ENCODE measurements at places on chromosomes 3 and 15.
A peak's percentile ranks its signal among the peaks of the same experiment; 100 is the strongest.

- DNase-seq, result no peak
Measured at GRCh38 chr3:62119139-62119538, 254.2 kb downstream of the FEZF2 start.

DNA sequence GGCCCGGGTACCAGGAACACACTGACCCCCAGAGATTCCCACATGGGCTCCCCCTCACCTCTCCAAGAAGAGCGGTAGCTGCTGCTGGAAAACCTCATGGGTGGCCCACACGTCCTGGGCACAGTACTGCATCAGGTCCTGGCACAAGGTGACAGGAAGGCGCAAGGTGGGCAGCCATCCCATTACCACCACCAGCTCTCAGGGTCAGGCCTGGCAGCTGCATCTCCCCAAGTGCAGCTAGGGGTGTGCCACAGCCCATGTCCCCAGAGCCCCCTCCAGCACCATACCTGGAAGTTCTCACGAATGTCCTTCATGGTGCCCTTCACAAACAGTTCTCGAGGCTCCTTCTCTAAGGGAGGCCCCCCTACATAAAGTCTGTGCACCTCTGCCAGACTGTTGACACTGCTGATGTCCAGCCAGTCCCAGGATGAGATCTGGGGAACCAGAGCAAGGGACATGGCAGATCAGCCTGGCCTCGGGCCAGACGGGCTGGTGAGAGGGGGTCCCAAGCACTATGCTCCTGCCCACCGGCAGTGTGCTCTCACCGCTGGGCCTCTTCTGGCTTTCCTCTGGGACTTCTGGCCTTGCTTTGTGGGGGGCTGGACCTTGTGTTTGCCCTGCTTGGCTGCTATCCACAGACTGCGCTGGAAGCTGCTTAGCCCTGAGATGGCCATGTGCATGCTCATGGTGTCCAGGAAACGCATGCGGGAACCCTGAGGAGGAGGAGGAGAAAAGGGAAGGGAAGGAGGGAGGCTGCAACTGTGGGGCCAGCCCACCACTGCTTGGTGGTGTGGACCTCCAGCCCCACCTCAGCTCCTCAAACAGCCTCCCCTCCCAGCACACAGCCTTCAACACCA is 6.0 kb downstream of the POLG start:
- no peak for DNase-seq

- no peak for DNase-seq
Measured at GRCh38 chr3:126117786-126118185, 33.9 kb upstream of the SLC41A3 start.

- no peak for DNase-seq
Measured at GRCh38 chr3:53354945-53355498, 7.7 kb upstream of the DCP1A start.

DNA sequence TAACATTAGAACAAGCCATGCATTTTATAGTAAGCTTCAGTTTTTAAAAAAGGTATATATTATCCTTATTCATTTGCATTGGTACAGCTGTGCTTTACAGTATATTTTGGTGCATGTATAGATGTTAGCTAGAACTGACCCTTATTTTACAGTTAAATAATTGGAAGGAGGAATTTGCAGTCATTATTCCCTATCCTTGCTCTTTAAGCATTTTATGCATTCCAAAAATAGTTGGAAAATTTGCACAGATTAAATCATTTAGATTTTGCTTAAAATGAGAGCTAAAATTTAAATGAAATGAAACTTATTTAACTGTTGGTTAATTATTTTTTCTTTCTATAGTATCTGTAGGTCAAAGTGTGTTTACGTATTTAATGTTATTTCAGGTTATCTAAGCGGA is 667.1 kb downstream of the NAALADL2 start:
- no peak for DNase-seq

GRCh38 chr15:57573151-57573550 is 18.6 kb upstream of the MYZAP start:
- no peak for DNase-seq

DNA sequence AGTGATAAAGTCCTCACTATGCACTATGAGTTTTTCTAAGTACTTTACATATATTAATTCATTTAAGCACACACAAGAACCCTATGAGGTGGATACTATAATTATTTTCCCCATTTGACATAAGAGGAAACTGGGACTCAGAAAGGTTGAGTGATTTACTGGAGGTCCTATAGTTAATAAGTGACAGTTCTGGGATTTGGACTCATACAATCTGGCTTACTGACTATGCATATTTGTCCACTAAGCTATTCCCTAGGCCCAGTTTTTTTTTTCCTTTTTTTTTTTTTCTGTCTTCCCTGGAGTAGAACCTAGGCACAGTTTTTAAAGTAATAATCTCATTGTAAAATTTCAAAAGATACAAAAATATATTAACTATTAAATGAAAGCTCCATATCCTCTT is 6.3 kb upstream of the RTP2 start:
- DNase-seq, result no peak

GRCh38 chr3:4898454-4899313 is 80.6 kb upstream of the BHLHE40 start:
- no peak for DNase-seq

DNA sequence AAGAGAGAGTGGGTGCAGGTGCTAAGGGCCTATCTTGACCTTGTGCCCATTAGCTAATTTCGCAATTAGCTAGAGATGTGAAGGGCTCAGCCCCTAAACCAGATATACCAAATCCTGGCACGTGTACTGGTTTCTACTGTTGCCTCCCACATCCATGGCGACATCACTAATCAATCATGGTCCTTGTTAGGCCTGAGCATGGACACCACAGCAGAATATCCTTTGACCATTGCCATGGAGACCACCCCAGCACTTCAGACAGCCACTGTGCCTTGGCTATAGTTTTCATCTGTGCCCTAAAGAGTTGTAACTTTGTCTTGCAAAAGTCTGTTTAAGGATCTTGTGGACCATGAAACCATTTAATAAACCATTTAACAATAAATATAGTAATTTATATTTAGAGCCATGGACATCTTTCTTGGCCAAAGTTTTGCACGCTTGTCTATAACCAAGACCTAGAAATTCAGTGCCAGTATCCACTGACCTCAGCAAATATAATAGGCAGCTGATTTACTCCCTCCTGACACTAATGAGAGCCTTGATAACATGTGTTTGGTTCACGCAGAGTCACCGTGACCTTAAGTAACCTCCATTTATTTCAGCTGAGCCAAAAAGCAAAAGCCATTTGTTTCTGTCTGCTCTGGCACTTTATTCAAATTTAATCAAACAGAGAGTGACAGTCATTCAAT is 43.4 kb downstream of the COLQ start:
- DNase-seq, result no peak

- DNase-seq, result peak; percentile 45
Measured at GRCh38 chr3:156749244-156749643, 74.9 kb downstream of the TIPARP start.

- no peak for DNase-seq
Measured at GRCh38 chr3:191882289-191882688, 421.3 kb downstream of the PYDC2 start.

- DNase-seq, result no peak
Measured at GRCh38 chr3:81080608-81081007, 680.8 kb downstream of the GBE1 start.

GRCh38 chr15:73127302-73127936 is 75.2 kb downstream of the NEO1 start:
- peak; percentile 24 for DNase-seq

- DNase-seq, result no peak
Measured at GRCh38 chr15:68654786-68655560, 76.2 kb downstream of the CORO2B start.

- peak; percentile 44 for DNase-seq
Measured at GRCh38 chr3:125585595-125586223, 9.6 kb downstream of the OSBPL11 start.

GRCh38 chr15:61379005-61379404 is 149.9 kb upstream of the RORA start:
- DNase-seq, result no peak

- no peak for DNase-seq
Measured at GRCh38 chr15:99983886-99984286, 250.6 kb upstream of the LYSMD4 start.

DNA sequence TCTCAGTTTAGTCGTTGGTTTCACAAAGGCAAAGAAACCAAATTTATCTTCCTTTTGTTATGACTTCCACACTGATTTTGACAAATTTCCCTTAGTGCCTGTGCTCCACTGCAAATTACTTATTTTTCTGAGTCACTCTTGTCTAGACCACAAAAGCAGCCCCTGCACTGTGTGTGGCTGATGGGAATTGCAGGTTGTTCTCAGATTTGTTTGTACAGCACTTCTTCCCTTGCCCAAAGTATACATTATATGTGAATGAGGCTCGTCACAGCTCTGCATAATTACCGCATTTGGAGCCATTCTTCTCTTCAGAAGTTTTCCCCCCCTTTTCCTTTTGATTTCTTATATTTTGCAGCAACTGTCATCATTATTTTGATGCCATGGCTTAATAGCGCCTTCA is 354.2 kb upstream of the IL12A start:
- no peak for DNase-seq

- DNase-seq, result no peak
Measured at GRCh38 chr3:129620828-129621559, 14.5 kb upstream of the PLXND1 start.

DNA sequence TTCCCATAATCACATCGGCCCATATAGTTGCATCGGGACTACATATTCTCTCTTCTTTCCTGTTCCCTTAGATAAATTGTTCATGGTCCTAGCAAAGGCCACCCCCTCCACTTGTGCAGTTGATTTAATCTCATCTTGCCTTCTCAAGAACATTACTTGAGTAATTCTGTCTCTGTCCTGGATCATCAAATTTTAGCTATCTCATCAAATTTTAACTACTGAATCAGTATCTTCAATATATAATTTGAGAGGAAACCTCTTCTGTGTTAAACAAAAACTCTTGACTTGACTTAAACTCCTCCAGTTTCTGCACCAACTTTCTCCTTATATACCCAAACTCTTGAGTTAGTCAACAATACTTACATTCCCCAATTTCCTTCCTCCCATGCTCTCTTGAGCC is 4.2 kb upstream of the PRR23B start:
- no peak for DNase-seq

DNA sequence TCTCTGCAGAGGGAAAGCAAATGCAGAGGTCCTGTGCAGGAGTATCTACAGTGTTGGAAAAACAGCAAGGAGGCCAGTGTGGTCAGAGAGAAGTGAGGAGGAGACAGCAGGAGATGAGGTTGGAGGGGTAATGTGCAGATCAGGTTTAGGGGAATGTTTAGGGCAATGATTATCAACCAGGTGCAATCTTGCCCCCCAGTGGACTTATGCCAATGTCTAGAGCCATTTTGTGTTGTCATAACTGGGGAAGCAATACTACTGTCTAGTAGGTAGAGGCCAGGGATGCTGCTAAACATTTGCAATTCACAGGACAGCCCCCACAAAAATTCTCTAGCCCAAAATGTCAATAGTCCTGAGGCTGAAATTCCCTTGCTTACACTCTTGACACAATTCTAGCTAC is 13.1 kb downstream of the CCDC191 start:
- DNase-seq, result no peak

- DNase-seq, result no peak
Measured at GRCh38 chr3:74288761-74289160, 325.7 kb downstream of the CNTN3 start.

DNA sequence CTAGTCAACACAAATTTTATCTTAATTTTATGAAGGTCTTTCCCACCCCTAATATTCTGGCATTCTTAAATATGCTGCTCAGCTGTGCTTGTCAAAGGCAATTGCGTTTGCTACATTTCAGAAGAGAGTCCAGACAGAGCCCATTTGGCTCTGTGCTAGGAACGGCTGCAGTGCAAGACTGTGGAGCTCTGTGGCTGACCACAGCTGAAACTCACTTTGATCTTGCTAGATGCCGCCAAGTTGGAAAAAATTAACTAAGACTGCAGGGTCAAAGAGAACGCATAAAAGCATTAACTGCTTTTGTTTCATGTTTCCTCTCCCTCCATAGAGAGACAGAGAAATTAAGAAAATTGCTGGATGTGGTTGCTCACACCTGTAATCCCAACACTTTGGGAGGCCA is 7.6 kb upstream of the PPP1R2 start:
- no peak for DNase-seq

GRCh38 chr3:109337393-109337792 is at the start of gene DPPA4:
DPPA4 (minus strand) TSS chr3:109337546; CDS start chr3:109337517, 29 bp downstream.
- DNase-seq, result no peak

- DNase-seq, result no peak
Measured at GRCh38 chr3:141840737-141841544, 35.5 kb upstream of the ATP1B3 start.

DNA sequence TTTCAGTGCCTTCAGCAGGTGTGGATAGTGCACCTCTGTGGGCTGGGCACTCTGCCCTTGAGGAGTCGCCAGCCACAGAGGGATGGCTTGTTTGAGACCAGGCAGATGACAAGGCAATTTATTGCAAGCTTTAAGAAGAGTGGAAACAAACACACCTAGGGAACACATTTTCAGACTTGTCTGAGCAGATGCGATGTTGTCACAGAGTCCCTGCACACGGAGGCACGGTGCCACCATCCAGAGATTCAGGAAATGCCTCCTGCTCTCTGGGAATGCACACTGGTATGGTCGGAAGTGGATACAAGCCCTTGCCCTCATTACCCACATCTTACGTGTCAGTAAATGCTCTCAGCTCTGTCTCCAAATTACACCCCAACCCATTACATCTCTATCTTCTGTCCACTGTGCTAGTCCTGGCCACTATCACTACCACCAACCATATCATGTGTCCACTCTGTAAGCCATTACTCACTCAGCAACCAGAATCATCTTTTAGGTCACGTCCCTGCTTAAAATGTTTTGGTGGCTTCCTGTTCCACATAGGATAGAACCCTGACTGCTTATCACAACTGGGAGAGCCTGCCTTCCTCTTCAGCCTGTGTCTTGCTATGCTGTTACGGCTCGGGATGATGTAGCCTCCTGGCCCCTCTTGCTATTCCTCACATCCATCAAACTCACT is 196.9 kb downstream of the SLCO3A1 start:
- DNase-seq, result no peak

DNA sequence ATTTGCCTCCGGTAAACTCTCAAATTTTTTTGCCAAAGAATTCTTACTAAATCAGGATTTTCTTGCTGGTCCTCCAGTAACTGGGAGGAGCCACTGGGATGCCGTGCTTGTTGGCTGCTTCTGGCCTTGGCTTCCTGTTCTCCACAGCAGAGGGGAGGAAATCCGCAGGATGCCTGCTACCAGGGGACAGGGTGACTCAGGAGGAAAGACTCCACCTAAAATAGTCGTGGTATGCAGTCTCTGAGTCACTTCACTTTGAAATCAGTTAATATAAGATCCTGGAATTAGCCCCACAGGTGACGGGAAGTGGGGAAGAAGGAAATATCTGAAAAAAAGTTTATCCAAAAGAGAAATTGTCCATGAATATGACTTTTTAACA is 6.5 kb upstream of the TM4SF18 start:
- no peak for DNase-seq

- no peak for DNase-seq
Measured at GRCh38 chr3:9158865-9159630, 90.4 kb downstream of the SRGAP3 start.

All from NCI-H526 treated with DMSO at 0.1 percent for 48 hours (cell line).